ENCODE measurements at places on chromosomes 12 and 14.
A peak's percentile ranks its signal among the peaks of the same experiment; 100 is the strongest.

GRCh38 chr14:80567905-80568536 is 356.7 kb upstream of the DIO2 start:
- DNase-seq = no peak

- peak; percentile 77 for DNase-seq
These were observed 6.5 kb downstream of the ZBTB1 start for GRCh38 chr14:64510825-64511671.

- DNase-seq = no peak
These were observed 25.5 kb upstream of the FBXO34 start for GRCh38 chr14:55245657-55246268.

GRCh38 chr14:97277711-97278110 is 480.5 kb downstream of the VRK1 start:
- no peak for DNase-seq

DNA sequence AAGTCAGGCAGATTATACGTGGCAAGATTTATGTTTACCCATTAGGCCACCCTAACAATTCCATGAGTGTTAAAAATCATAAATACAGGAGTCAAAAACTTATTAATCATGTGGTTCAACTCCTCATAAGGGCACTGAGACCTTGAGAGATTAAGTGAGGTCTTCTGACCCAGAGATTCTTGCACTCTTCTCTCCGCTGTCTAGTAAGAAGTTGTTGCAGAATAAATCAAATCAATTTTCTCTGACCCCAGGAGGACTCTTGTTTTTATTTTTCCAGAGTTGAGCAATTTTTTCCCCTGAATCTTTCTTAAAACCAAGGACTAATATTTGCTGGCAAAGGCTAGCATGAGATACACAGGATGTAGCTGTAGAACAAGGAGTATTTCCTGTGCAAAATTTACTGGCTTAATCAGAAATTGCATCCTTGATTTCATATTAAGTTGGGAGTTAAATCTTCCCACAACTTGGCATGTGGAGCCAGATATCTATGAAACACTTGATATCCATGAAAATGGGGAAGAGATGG is 90.9 kb upstream of the PTHLH start:
- DNase-seq = no peak

DNA sequence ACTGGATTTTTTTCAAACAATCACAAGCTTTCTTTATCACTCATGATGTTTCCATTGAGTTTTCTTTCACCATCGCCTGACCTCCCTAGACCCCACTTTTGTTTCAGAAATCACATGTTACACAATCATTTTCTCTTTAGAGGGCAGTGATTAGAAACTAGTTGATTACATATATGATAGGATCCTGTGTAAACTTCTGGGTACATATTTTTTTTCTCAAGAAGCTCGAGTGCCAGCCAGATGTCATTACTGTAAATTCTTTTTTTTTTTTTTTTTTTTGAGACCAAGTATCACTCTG is 62.4 kb upstream of the PSMA6 start:
- DNase-seq = no peak

- no peak for DNase-seq
These were observed 184.3 kb downstream of the CCDC91 start for GRCh38 chr12:28374556-28374955.

DNA sequence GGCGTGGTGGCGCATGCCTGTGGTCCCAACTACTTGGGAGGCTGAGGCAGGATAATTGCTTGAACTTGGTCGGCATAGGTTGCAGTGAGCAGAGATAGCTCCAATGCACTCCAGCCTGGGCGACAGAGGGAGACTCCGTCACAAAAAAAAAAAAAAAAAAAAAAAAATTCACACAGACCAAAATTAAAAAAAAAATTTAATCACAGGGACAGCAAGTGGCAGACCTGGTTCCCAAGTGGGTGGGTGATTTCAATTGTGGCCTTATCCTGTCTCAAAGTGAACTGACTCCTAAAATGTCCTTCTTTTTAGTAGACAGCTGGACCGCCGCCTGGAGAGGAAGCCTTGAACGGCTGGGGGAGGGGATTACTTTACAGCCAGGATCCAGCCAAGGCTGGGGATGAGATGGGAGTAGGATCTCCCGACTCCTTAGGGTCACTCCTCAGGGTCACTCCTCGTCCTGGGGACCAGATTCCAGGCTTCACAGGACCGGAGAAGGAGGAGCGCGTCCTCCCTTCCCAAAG is 1.5 kb upstream of the KCNH3 start:
- DNase-seq = no peak

- DNase-seq = no peak
These were observed 138.9 kb downstream of the HMGA2 start for GRCh38 chr12:65962921-65963861.

DNA sequence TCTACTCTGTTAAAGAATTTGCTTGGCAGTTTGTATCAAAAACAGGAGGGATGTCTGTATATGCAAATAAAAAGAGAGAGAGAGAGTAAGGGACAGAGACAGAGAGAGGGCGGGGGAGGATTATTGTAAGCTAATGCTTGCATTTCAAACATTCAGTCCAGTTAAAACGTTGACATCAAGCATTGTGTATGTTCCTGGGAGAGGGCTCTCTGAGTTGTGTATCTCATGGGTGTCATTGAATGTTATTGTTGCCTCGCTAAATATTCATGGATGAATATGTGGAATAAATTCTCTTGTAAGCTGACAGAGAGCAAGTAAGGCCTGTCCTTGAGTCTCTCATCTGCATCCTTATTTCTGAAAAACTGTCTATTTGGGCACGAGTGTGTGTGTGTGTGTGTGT is 78.8 kb upstream of the VRK1 start:
- DNase-seq = no peak

DNA sequence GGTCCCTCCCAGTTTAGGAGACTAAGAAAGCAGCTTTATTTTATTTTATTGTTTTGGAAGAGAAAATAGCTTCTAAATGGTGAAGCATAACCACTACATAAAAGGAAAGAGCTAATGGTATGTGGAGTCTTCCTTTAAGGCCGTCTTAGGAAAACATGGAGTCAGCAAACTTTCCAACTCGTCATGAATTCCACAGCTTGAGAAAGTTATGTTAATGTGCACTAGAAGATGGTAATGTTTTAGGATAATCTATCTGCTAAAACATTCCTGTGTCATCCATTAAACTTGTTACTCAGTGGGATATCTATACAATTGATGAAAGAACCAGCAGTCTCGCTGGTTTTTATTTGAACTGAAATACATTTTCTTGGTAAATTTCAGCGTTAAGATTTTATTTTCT is 448.4 kb upstream of the SEL1L start:
- no peak for DNase-seq

- DNase-seq = no peak
These were observed 499.7 kb downstream of the EGLN3 start for GRCh38 chr14:33451211-33451610.

DNA sequence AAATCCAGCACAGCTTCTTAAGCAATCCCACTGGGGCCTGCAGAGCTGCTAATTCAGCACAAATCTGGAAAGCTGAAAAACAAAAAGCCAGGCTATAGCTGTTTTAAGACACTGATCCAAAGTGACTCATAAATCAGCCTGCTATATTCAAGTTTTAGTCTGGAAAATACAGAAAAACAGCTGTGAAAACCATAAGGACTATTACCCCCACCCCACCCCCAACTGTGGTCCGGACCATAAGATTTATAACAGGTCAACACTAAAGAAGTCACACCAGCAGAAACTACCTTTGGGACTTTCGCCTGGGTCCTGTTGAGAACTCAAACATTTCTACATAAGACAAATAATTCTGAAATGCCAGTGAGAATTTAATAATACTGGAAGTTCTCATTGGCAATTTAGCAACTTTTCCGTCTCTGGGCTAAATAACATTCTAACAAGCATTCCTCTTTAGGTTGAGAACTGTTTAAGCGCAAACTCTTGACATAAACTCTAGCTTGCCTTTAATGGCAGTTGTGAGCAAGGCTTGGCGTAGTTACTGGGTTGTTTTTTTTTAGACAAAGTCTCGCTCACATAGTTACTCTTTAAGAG is 3.3 kb downstream of the LRIG3 start:
- DNase-seq = peak; percentile 33

DNA sequence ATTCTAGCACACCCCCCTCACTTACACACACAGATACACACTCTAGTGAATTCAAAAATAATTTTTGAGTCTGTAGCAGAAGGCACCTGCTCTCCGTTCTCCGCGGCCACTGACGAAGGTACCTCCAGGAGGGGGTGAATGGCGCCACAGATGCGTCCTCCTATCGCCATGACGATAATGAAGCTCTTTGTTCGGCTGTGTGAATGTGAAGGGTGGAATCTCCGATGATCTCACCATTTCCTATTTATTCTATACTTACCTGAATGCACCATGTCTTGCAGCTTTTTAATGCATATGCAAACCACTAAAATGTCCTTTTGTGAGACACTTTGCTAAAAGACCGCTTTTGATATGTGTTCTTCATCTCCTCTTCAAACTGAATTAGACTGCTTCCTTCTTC is 162.7 kb downstream of the EGLN3 start:
- DNase-seq = peak; percentile 37
